ENCODE measurements at places on chromosomes 1 and 21. TPM values are rescaled to one million over a fixed set of nuclear protein-coding genes. Genes with fewer than 3 reads are reported as not detected.
A peak's percentile ranks its signal among the peaks of the same experiment; 100 is the strongest.

DNA sequence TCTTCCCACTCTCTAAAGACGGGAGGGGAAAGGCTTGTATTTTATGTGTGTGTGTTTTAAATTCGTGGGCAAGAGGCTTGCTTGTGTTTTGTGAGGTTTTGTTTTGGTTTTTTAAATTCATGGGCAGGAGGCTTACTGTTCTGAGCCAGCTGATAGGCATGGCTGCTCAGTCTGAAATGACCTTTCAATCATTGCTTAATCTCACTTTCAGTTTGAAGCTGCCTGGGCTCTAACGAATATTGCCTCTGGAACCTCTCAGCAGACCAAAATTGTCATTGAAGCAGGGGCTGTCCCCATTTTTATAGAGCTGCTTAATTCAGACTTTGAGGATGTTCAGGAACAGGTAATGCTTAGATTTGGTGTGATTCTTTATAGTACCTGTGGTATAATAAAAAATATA lies 20.3 kb upstream of the TXLNA start:
- DNase-seq, result no peak

- DNase-seq, result no peak
Measured at GRCh38 chr1:230077436-230078213, 10.6 kb downstream of the GALNT2 start.

DNA sequence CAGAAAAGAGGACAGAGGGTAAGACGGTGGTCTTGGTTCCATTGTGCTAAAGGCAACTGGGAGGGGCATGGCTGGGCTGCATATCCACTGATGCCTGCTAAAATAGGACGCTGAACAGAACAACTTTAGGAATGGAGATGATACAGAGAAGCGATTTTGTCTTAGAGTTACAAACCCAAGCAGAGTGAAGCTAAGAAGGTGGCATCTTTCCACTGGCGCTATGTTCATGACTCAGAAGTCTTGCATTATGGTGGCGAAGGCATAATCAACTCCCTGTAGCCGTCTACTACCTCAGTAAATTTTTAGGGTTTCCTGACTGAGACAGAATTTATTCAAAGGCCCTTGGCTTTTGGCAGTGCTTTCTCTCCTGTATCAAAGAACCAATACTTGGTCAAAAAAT lies 57.3 kb downstream of the MEF2D start:
- no peak for DNase-seq

GRCh38 chr1:231487019-231487418 lies 41.5 kb upstream of the TSNAX start:
- no peak for DNase-seq

GRCh38 chr21:43995521-43996105 lies 16.5 kb upstream of the TRAPPC10 start:
- DNase-seq, result peak; percentile 31

DNA sequence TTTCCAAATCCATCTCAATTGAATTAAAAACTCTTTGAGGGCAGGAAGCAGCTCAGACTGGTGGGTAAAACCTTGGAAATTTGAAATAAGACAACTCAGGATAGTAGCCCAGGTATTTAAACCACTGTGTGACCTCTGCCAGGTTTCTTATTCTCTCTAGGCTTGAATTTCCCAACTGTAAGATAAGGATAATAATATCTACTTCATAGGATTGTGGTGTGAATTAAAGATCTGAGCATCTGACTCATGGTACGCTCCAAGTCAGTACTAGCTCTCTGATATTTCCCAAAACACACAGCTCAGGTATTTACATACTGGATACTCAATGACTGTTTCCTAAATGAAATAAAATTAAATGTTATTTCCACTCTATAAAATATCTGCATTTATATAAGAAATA lies 337.2 kb downstream of the LTN1 start:
- no peak for DNase-seq

DNA sequence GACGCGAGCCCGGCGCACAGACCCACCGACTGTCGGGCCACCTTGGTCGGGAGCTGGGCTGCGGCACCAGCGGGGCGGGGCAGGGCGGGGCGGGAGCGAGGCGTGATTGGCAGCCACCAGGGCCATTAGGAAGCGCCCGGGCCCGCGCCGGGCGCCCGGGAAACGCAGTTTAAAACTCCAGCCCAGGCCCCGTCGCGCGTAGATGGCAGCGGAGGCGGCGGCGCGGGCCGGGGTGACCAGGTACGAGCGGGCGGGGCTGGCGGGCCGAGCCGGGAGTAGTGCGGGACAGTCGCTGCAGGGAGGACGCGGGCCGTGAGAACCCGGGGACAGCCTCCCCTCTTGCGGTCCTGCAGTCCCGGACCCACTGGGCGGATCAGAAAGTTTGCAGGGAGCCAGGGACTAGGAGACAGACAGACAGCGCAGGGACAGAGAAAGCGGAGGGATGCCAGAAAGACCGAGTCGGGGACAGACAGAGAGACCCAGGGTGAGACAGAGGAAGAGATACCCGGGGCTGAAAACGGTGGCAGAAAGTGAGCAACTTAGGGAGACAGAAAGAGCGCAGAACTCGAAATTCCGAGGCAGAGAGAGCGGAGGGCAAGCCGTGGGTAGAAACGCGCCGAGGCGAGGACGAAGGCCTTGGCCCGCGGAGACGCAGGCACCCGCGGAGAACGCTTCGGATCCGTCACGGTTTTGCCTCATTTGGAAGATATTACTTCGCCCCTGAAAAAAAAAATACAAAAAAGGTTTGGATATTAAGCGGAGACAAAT lies at the start of gene DMBX1:
TSS of gene DMBX1 (plus strand) at position 199 of the 768 bp plus-strand sequence. CDS start 17,175 bp downstream, outside the sequence.
- DNase-seq, result no peak

GRCh38 chr1:51242546-51242945 lies 6.5 kb downstream of the RNF11 start:
- no peak for DNase-seq

DNA sequence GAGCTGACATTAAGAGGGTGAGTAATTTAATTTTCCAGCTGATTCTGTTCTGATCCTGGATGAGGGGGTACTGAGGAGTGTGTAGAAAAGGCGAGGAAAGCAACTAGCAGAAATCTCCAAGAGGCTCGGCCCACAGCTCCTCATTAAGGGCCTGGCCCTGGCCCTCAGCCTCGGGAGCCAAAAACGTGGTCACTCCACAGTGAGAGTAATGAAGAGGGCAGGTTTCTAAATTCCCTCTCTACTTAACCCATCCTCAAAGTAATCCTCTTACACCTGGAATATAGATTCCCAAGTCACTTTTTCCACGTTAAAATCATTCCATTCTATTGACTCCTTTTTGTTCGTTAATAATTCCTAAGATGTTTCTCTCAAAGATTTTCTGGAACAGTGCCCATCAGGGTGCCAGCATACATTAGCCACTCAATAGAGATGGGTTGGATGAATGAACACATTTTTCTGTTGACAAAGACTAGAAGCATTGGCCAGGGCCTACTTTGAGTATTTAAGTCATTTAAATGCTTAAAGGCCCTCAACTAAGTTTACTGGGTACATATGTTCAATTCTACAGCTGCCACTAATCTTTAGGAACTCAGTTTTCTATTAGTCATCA lies 1.1 kb upstream of the COL11A1 start:
- no peak for DNase-seq

GRCh38 chr1:151612501-151613281 lies 841 bp downstream of the SNX27 start:
- peak; percentile 59 for DNase-seq

DNA sequence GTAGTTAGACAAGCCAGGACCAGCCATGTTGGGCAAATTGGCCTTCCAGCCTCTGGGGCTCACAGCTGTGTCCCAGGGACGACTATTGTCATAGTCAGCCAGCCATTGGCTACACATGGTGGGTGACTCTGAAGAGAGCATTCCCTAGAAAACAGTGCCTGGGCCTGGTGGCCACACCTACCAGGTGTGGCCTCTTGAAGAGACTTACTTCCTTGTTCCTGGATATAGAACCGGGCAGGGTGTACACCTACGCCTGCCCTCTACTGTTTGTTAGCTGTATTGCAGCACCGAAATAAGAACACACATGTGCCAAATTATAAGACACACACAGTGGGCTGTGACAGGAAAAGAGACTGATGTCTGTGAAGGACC lies 134.6 kb upstream of the ARHGEF16 start:
- DNase-seq, result no peak

Gene KIRREL1
- total RNA-seq, result 26.9 TPM

Gene HES5
- 1.5 TPM for total RNA-seq

Gene ADGRB2
- total RNA-seq, result 1.1 TPM

Gene ARMH1
- total RNA-seq, result 14.5 TPM

Gene PLD5
- total RNA-seq, result 0.21 TPM

Gene LIN28A
- total RNA-seq, result not detected

Measured in lower lobe of right lung (tissue), 2 donors.